Neural crest cell (in vitro differentiated cells): ENCODE measurements at places on chromosomes 6 and 20. TPM values are rescaled to one million over a fixed set of nuclear protein-coding genes. Genes with fewer than 3 reads are reported as not detected.
A peak's percentile ranks its signal among the peaks of the same experiment; 100 is the strongest.

DNA sequence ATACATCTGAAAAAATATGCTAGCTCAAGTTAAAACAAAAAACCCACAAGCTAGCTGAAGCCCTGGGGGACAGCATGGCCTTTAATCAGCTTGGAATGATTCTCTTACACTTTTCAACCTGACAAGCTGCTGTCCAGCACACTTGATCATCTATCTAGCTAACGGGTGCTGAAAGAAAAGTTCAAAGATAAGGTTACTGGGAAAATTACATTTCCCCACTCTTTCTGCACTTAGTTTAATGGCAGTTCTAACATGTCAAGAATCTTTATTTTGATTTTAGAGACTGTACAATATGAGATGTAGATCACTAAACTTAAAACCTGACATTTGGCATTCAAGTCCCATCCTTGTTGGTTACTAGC is 53.4 kb downstream of the STK4 start:
- no peak overlapping the region for H3K27ac ChIP-seq
- H3K4me3 ChIP-seq, result no peak overlapping the region
- H3K27me3 ChIP-seq, result no peaks in the 10 kb centered on the region
- H3K4me1 ChIP-seq, result peaks cover 7% of the 10 kb centered on the region
- no peak for DNase-seq
- no peaks in the 10 kb centered on the region for H3K36me3 ChIP-seq

DNA sequence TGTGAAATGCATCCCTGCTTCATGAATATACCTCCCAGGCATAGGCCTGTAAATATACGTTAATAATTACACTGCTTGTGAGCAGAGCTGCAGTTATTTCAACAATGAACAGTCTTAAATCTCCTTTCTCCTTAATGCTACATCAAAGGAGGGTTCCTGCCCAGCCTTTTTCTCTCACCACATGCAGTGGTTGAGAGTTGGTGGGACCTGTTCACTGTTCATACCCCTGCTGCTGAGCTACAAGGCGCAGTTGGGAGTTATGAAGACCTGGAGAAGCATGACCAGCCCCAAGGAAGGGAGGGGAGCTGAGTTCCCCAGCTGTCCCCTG is 111.9 kb upstream of the FOXQ1 start:
- no peaks in the 10 kb centered on the region for H3K36me3 ChIP-seq
- H3K4me1 ChIP-seq, result no peaks in the 10 kb centered on the region
- DNase-seq, result no peak
- no peak overlapping the region for H3K27ac ChIP-seq
- H3K4me3 ChIP-seq, result no peak overlapping the region
- H3K27me3 ChIP-seq, result peaks cover 13% of the 10 kb centered on the region

GRCh38 chr20:36775196-36775595 is 1.6 kb upstream of the DSN1 start:
- peak overlapping the region; percentile 89 for H3K4me3 ChIP-seq
- no peak for DNase-seq
- peaks cover 3% of the 10 kb centered on the region for H3K27me3 ChIP-seq
- H3K36me3 ChIP-seq, result no peaks in the 10 kb centered on the region

DNA sequence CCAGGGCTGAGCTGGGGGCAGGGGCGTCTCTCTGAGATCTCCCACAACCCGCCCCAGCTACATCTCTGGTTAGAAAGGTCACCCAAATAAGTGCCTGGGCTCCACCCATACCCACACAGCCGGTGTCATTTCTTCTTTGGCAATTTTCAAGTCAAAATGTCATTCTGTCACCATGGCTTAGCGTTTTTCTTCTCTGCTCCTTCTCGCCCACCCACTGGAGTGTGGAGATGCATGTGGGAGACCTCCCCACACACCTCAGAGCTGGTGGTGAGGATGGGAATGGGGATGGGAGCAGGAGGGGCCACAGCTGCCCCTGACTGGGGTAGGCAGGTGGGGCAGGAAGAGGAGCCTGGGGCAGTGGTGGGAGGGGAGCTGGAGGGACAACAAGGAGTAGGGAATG is 63.1 kb downstream of the CPNE5 start:
- no peaks in the 10 kb centered on the region for H3K27me3 ChIP-seq
- DNase-seq, result no peak
- H3K27ac ChIP-seq, result no peak overlapping the region
- H3K4me1 ChIP-seq, result peaks cover 43% of the 10 kb centered on the region
- H3K36me3 ChIP-seq, result no peaks in the 10 kb centered on the region
- no peak overlapping the region for H3K4me3 ChIP-seq

DNA sequence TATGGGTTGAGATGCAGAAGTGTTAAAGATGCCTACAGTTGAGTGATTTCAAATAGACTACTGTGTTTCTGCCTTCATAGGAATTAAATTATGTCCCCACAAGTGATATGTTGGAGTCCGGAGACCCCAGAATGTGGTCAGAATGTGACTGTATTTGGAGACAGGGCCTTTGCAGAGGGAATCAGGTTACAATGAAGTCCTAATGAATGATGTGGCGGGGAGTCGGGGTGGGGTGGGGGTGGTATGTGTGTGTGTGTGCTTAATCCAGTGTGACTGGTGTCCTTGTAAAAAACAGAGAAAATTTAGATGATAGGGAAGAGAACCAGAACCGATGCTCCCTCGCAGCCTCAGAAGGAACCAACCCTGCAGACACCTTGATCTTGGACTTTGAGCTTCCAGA is 448.2 kb downstream of the QKI start:
- no peak overlapping the region for H3K4me3 ChIP-seq
- no peaks in the 10 kb centered on the region for H3K36me3 ChIP-seq
- no peak for DNase-seq
- H3K4me1 ChIP-seq, result peaks cover 49% of the 10 kb centered on the region

DNA sequence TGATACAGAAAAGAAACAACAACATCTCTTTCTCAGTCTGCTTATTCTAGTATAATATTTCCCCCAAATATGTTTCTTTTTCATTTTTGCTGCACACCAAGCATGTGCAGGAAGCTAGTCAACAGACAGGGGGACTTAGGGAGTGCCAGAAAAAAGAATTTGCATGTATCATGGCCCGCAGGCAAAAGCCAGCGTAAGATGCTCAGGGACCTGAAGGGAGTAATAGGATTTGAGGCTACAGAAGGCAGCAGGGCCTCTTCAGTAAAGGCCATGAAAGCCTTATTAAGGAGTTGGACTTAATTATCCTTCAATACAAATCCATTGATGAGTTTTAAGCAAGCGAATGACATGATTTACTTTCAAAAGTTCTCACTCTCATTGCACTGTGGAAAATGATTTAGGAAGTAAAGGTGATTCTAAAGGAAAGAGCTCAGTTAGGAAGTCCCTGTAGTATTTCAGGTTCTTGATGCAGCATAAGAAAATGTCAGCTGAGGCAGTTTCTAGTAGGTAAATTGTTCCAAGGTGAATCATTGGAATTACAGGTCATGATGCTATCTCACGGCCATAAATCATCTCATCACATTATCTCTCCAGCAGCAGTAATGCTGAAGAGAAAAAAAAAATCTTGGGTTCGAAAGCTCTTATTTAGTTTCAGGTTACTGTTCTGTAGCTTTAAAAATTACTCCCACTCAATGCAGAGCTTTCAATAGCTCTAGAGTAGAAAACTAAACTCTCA is 94.8 kb downstream of the PTCHD4 start:
- H3K4me3 ChIP-seq, result no peak overlapping the region
- DNase-seq, result no peak
- H3K27ac ChIP-seq, result no peak overlapping the region

BMP2 gene
- 0.58 and 0.84 TPM in 2 replicates for total RNA-seq

ENPP5 gene
- total RNA-seq, result 0.36 and 0.68 TPM in 2 replicates

CPXM1 gene
- 200 and 218 TPM in 2 replicates for total RNA-seq
